Cardiac fibroblast (primary cell): ENCODE measurements at places on chromosomes 11 and 22.

DNA sequence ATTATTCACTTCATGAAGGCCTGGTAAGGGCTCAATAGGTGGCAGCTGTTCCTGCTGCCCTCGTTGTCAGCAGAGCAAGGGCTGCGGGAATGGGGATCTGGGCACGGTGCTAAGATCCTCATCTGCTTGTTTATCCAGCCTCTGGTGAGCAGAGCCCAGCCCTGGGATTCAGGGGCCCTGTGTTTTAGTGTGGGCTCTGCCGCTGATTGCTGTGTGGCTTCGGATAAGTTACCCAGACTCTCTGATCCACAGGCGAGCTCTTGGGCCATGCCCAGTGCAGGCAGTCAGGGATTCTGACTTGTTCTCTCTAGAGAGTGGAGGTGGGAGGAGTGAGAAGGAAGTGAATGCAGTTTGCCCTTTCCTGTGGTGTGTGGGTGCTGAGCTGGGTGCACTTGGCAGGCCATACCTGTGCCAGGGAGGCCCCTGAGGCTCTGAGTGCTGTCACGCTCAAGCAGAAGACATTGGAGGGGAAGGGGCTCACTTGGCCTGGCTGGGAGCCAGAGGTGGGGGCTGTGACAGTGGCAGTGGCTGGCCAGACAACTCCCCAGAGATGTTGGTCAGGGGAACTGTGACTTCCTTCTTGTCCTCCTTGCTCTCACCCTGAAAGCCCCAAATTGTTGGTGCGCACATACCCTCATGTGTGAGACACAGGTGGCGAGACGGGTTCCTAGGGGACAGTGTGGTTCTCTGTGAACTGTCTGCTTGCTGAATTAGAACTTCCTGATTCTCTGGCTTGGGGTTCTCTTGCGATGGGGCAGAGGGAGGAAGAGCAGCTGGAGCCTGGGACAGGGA, 43.7 kb downstream of the CD82 start:
- DNase-seq, result no peak

- DNase-seq, result no peak
Measured at GRCh38 chr11:2383852-2384804, 7.0 kb downstream of the CD81 start.

DNA sequence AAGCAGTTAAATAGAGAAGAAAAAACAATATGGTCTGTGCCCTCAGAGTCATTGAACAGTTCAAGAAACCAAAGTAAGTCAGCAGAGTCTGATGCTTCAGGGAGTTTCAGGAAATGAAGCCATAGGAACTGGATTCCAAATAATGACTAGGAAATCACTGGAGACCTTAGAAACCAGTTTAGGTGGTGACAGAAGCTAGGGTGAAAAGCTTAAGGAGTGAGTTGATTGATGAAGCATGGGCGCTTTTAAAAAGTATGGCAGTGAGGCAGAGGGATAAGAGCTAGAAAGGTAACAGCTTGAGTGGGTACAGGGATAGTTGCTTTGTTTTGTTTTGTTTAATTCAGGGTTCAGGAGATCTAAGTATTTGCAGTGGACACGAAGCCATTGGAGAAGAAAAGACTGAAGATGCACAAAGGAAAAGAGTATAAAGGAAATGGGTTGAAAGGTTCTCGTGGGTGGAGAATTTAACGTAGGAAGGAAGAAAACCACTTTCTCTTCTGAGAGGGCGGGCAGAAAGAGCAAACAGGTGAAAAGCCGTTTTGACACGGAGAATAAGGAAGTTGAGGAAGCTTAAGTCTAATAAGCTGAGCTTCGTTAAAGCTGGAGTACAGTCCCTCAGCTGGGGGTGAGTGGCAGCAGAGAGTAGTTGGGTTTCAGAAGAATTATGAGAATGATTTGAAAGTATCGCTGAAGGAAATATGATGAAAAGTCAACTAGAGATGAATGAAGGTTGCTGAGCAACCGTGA, 14.8 kb downstream of the SGSM3 start:
- peak; percentile 22 for DNase-seq

DNA sequence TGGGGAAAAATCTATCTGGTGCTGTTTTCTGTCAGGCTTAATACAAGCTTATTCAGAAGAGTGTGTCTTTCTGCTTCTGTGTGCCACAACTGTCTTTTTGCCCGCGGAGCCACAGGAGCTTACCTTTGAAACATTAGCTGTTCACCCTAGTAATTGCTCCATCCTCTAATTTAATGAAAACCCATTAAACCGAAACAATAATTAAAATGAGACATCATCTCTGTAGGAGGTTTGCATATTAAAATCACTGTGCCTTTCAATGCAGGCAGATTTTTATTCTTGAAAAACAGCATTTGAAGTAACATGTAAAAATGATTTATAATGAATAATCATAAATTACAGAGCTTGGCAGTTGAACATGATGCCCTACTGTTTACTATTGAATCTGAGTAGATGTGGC, 102.3 kb downstream of the NELL1 start:
- no peak for DNase-seq

DNA sequence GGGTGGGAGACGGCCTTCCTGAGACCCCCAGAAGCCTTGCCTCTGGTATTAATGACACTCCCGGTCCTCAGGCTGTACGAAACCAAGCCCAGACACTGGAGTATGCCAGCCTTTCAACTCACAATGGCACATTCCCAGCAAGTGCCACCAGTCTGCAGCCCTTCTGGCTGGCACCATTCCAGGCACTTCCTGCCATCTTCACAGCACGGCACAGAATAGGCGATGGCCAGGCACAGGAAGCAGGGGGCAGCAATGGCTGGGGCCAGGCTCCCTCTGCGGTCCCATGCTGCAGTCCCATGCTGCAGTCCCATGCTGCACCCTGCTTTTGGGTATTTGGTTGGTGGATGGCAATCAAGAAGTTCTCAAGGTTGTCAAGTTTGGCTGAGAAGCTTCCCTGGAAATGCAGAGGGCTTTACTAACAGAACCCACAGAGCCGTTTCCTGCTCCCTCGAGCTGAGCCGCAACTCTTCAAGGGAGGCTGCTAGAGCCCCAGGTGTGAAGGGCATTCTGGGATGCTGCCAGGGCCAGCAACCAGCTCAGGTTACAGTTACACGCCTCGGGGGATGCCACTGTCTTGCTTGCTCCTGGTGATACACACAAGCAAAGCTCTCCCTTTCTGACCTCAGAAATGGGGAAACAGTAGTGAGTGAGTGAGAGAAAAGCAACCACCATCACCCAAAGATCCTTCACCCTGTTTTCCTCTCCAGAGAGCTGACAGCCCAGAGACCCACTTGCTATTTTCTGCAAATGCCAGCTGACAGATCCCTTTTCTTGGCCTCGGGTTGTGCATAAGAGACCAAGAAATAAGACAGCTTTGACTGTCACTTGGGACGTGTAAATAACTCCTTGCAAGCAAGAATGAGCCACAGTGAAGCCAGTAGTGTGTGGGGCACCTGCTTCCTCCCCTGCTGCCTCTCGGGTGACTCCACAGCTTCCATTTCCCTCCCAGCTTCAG, 23.9 kb downstream of the LRFN4 start:
- no peak for DNase-seq

DNA sequence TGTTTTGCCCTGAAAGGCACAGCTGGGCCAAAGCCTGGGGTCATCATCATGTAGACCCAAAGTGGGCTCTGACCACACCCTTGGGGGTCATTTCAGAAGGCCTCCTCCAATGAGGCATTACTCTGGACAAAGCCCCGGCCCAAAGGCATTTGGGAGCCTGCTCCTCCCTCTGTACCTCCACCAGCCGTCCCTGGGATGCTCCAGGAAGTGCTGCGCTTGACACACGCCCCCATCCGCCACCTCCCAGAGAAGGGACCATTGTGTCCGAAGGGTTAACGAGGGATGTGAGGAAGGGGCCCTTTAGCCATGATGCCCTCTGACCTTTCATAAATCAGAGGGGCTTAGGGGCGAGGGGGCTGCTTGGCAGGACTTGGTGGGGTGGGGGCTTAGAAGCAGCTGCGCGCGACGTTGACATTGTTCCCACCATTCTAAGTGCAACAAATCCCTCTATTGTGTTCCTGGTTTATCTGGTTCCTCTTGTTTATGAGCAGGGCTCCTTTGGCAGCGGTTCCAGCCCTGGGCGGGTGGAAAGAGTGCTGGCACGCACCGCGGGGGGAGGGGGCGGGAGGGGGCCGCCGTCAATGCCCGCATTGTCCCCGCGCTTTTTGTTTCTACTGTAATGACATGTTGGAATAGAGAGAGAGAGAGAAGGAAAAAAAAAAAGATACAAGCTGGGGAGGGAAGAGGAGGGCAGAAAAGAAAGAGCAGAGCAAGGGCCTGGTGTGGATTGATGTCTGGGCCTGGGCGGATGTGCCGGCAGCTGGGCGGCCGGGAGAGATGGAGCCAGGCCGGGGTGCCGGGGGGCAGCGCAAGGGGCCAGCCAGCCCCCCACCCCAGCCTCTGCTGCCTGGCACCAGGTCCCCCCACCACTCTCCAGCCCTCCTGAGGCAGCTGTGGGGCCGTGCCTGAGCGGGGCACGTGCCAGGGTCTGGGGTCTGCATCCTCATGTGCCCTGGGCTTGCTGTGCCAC, 32.1 kb upstream of the SOX10 start:
- peak; percentile 34 for DNase-seq

- DNase-seq, result peak; percentile 82
Measured at GRCh38 chr11:61152816-61153592, 8.2 kb downstream of the VPS37C start.

GRCh38 chr11:18703001-18703763, 4.6 kb downstream of the TMEM86A start:
- no peak for DNase-seq

DNA sequence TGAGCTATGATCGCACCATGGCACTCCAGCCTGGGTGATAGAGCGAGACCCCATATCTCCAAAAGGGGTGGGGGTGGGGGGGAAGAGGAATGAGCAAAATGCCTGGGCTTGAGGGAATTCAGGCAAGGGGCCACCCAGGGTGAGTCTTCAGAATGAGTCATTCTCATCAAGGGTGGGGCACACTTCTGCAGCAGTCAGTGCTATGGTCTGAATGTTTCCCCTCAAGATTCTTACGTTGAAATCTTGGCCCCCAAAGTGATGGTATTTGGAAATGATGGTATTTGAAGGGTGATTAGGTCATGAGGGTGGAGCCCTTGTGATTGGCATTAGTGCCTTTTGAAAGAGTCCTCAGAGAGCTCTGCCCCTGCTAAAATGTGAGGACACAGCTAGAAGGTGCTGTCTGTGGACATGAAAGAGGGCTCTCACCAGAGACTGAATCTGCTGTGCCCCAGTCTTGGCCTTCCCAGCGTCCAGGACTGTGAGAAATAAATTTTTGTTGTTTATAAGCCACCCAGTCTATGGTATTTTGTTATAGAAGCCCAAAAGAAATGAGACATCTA, 86.4 kb upstream of the THY1 start:
- DNase-seq, result peak; percentile 51

- DNase-seq, result no peak
Measured at GRCh38 chr11:46966773-46967172, 30.2 kb downstream of the CSTPP1 start.

DNA sequence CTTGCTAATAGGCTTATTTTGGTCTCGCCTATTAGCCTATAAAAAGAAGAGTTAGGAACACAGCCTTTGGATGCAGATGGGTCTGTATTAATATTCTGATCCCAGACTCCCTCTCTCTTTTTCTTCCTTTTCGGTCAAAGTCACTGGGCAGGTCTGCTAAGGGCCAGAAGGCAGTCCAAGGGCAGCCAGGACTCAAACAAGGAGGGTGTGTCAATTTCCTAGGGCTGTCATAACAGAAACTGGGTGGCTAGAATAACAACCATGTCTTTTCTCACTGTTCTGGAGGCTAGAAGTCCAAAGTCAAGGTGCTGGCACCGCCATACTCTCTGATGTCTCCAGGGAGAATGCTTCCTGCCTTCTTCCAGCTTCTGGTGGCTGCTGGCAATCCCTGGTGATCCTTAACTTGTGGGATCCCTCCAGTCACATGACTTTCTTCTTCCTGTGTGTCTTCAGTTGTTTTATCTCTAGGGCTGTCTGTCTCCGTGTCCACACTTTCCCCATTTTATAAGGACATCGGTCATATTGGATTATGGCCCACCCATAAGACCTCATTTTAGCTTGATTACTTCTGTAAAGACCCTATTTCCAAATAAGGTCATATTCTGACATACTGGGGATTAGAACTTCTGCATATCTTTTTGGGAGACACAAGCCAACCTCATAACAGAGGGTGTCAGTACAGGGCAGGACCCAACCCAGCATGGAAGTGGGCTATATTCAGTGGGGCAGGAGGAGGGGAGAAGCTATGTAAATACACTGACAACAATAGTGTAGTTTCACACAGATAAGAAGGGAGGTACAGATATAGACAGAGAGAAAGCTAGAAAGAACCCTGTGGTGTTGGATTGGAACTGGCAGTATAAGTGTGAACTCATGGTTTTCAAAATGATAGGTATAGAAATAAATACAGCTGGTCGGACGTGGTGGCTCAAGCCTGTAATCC, 5.9 kb upstream of the CSF2RB start:
- DNase-seq, result no peak

- DNase-seq, result peak; percentile 4
Measured at GRCh38 chr22:22866381-22867111, 21.1 kb upstream of the IGLL5 start.

DNA sequence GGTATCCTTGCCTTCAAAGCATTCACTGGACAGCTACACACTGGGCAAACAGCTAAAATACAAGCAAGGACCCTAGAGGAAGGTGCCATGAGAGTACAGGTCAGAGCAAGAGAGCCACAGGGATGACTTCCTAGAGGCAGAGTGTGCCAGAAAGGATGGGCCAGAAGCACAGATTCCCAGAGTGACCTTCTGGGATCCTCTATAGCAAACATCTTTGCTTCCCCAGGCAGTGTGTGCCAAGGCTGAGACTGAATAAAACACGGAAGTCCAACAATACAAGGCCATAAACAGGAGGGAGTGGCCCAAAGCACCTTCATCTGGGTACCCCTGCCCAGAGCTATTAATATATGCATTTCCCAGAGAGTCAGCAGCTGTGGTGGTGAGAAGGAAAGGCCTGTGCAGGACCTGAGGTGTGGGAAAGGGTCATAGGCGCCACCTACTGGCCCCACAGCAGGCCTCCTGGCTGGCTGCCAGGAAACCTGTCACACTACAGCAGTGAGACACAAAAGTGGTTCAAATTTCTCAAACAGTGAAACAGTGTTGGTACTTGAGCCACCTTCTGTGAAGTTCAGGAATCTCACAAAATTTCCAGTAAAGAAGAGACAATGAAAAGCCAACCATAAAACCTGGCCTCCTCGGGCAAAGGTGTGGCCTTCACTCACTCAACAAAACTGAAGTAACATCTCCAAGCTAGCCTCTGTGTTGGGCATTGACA, 20.3 kb downstream of the CLPB start:
- DNase-seq, result peak; percentile 83

DNA sequence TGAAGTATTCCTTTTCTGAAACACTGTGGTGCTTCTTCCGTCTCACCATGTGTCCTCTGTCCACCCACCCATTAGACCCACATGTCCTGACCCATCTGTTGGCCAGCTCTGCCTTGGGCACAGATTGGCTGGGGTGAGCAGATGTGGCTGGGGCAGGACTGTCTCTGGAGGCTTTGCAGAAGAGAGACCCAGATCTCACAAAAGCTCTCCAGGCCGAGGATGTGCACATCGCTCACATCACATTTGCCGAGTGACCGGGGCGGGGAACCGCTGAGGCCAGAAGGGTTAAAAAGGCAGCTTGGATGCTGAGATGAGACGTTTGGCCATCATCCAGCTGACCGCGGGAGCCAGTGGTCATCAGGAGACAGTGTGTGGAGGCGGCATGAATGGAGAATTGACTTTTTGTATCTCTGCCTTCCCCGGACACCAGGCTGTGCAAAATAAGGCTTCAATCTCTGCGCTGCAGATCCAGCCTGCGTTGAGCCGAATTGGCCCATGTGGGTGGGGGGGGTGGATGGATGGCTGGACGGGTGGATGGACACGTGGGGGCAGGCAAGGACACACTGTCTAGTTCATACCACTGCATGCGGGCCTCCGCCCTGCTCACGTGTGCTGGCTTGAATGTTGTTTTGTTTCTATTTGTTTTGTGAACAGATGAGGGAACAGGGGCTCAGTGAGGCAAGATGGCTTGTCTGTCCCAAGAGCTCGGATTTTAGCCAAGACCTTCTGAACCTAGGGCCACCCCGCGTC, 6.1 kb downstream of the IFITM10 start:
- DNase-seq, result peak; percentile 19
